ENCODE measurements at places on chromosomes 2 and 18.

GRCh38 chr18:55546851-55547704, 40.9 kb downstream of the TCF4 start:
- peak; percentile 20 for DNase-seq

- no peak for DNase-seq
Measured at GRCh38 chr18:3790703-3791102, 340.7 kb downstream of the TGIF1 start.

DNA sequence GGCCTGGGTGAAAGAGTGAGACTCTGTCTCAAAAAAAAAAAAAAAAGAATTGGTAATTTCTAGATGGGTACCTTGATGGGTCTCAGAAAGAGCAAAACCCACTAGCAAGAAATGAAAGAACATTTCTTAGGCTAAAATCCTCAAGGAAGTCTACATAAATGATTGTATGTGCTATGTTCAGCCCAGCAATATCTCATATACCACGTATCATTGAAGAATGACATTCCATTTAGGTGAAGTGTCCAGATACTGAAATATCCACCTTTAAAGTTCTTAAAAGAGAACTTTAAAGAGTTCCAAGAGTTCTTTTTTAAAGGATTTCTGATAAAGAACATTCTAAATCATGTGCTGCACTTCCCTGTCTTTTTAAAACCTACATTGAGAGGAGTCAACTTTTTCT, 19.2 kb downstream of the NRP2 start:
- no peak for DNase-seq

- DNase-seq = no peak
Measured at GRCh38 chr18:29838556-29838955, 1204.0 kb downstream of the DSC3 start.

DNA sequence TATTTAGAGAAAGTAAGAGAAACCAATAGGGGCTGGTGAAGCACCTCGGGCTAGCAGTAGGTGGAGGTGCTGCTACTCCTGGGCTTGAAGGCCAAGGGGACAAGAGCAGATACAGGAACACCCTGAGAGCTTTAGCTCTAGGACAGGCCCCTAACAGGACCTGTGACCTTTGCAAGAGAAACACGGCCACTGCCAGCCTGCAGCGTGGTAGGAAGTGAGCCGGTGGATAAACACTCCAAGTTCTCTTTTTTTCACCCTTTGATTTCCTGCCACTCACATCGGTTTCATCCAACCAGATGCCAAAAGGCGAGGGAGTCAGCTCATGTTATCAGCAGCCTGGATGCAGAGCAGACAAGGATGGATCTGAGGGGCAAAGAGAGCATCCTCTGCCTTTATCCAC, 66.8 kb upstream of the SPRED2 start:
- DNase-seq = no peak

GRCh38 chr18:39403121-39403520, 1837.5 kb upstream of the CELF4 start:
- no peak for DNase-seq

DNA sequence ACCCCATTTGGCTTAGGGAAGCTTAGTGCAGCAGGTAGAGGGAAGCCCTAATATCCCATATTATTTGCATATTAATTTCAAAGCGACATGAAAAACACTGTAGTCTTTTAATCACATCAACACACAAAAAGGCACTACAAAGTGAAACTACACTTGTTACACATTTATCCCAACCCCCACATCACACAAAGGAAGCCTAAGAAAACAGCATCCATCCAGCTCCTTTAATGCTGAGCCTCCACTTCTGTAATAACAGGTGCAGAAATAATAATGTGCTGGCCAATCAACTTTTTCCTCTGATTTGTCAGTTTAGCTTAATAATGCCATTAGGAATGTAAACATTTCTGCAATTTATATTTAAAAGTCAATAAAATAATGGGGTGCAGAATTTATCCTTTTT, 274.0 kb downstream of the TCF4 start:
- DNase-seq = no peak

- no peak for DNase-seq
Measured at GRCh38 chr2:8455236-8456150, 226.4 kb upstream of the ID2 start.

- DNase-seq = no peak
Measured at GRCh38 chr2:95381212-95382191, 21.0 kb upstream of the FAHD2A start.

DNA sequence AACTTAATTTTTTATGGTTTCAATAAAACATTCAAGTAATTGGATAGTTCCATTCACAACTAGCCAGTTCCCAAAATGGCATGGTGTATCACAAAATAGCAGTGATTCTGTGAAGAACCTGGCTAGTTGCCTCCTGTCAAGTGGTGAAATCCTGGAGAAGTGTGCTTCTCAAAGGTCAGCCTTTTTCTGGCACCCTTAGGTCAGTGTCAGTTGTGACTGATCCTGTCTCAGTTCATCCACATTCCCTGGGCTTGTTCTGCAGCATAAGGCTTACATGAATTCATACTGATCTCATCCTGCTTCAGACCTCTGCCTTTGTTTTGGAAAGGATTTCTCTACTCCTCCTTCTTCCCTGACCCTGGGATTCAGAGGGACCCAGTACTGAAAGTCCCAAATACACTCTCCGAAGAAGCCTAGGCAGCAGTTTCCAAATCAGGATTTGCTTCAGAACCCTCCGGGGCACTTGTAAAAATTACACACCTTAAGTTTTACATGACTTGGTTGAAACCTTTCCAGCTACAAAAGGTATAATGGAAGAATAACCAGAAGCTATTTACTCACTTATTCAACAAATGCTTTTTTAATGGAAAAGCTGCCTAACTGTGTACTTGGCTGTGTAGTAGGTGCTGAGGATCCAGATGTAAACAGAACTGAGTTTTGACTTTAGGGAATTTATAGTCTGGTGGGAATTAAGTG, 11.0 kb downstream of the MAP3K20 start:
- DNase-seq = no peak

DNA sequence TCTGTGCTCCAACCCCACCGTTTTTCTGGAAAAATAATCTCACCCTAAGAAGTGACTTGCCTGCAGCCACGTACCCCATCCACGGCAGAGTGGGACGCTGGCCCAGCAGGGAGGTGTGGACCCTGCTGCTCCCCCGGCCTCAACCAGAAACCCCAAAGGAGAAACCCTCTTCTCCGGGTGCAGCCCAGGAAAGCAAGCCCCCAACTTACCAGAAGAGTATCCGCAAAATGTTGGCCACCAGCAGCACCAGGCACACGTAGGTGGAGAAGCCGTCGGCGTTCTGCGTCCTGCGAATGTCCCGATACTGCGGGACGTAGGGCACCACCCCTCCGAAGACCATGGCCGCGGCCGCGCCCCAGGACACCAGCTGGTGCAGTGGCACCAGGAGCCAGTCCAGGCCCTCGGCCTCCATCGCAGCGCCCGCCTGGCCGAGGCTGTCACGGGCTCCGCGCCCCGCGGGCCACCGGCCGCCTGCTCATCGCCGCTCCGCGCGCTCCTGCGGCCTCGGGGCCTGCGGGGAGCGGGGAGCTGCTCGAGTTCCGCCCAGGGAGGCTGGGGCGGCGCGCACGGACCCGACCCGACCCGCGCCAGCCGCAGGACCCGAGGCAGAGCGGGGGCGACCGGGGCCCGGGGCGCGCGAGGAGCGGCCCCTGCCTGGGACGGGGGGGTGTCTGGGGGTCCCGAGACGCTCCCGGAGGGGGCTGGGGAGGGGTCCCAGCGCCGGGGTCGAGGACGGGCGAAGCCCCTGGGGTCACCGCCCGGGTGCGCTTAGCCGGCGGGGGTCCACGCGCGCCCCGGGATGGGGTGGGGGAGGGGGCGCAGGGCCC, 725 bp downstream of the SLC66A2 start:
- DNase-seq = no peak

DNA sequence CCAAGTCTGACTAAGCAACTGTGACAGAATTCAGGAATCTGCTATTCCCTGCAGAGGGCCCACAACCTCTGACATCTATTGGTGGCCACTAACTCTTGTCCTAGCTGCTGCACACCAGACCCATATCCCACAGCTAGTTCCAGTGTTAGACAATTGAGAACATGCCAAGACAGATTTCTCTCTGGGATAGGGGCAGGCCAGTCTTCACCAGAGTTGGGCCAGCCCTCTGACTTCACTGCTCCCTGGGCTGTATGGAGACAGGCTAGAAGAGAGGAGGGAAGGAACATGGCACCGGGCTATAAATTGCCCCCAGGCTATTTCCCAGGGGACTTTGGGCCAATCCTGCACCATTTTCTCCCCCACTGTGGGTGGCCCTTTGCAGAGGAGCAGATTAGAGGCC, 32.7 kb upstream of the CYP26B1 start:
- DNase-seq = no peak

GRCh38 chr18:10336749-10337350, 117.6 kb upstream of the APCDD1 start:
- no peak for DNase-seq

- DNase-seq = peak; percentile 46
Measured at GRCh38 chr2:190344276-190344827, 963 bp downstream of the INPP1 start.

GRCh38 chr2:212940816-212941215, 210.6 kb downstream of the IKZF2 start:
- no peak for DNase-seq

GRCh38 chr18:26714739-26715138, 150.8 kb downstream of the AQP4 start:
- no peak for DNase-seq

DNA sequence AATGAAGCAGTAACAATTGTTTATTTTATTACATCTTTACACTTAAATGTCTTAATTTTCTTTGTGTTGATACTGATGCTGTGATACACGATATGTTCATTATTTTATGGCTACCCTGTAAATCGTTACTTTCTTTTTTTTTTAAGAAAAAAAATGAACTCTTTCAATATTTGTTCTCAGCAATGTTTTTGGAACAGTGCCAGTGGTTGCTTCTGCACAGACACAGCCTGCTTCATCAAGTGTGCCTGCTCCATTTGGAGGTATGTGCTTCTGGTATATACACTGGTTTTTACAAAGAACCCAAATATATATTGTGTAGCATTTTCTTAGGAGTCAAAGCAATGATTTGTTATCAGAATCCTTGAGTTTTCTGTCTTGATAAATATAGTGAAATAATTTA, 62.2 kb upstream of the SCYGR2 start:
- no peak for DNase-seq

DNA sequence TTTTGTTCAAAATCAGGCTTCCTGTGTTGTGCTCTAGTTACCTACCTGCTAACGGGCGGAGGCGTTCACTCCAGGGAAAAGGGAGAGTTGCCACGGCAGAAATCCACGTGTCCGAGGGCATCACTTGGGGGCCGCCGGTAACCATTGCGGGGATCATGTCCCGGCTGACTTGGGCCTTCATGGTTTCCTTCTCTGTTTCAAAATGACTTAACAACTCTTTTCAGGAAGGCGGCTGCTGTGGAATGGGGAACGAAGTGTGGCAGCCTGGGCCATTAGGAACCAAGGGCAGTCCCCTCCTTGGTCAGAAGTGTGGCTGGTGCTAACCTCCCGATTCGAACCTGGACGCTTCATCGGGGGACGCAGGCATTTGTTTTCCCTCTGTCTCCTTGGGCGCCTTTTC, 56.8 kb downstream of the INPP5D start:
- no peak for DNase-seq

- no peak for DNase-seq
Measured at GRCh38 chr2:12313445-12314126, 403.1 kb upstream of the TRIB2 start.

DNA sequence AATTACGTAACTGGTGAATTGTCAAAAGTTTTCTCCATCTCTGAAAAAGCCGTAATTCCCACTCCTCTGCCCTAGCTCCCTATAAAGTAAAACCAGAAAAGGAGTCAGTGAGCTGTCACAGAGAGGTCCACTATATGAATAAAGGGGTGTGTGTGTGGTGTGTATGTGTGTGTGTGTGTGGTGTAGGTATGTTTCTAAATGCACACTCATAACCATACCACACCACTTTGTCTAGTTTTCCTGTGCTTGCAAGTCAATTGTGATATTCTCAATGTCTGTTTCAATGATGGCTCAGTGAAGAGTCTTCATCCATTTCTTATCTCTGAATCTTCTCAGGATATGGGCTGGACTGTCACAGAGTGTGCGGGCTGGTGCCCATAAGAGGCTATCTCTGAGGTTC, 54.8 kb upstream of the CCDC68 start:
- DNase-seq = no peak

DNA sequence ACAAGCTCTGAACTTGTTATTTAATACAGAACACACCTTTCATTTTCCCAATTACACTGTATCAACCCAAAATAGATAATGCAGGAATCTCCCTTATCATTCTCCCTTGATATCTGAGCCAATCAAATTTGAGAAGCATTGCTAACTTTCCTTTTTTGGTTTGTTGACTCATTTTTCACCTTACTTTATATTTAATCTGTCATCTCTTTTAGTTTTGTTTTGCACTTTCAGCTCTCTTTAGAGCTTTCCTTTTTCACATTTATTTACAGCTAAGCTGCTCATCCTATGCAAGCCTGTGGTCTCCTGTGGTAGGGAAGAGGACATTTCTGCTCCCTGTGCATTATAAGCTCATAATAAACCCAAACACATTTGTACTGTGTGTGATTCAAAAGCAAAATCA, 50.1 kb downstream of the ITGAV start:
- no peak for DNase-seq

DNA sequence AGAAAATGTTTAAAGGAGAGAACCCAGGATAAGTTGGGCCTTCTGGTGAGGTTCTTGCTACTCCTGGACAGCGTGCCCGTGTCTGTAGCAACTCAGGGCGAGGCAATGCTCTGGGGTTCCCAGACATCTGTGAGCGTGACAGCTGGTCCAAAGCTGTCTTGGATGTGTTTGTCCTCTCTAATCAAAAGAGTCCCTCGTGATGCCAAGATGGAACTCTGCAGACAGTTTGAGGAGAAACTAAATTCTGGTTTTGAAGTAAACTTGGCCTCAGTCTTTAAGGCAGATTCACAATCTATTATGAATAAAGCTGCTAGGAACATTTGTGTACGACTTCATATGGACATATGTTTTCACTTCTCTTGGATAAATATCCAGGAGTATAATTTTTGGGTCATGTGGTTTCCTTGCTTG, 47.3 kb downstream of the TMEM17 start:
- DNase-seq = no peak

GRCh38 chr2:28134262-28134812, 243.8 kb downstream of the BABAM2 start:
- no peak for DNase-seq

GRCh38 chr2:73337828-73338227, 44.5 kb upstream of the EGR4 start:
- DNase-seq = no peak
